GM12891 (cell line): ENCODE measurements at places on chromosomes 7 and 10.

DNA sequence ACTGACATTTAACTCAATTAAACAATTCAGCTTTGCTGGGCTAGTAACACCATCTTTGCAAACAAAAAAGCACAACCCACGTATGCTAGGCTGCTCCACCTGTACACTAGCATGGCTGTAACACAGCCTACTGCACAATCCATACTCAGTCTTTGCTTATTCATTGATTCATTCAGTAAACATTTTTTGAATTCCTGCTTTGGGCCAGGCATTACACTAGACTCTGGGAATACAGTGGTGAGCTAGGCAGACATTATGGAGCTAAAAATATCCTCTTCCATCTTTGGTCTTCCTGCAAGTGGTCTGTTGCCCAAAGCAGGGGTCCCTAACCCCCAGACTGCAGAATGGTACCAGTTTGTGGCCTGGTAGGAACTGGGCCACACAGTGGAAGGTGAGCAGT, 9.9 kb downstream of the CNNM1 start:
- no peak for DNase-seq

GRCh38 chr7:138349841-138350700, 110.0 kb upstream of the TRIM24 start:
- DNase-seq: no peak

GRCh38 chr7:156152390-156152789, 340.1 kb upstream of the SHH start:
- no peak for DNase-seq

GRCh38 chr7:144762853-144763252, 73.0 kb downstream of the TPK1 start:
- DNase-seq: no peak

GRCh38 chr7:4144811-4145510, 537.1 kb upstream of the FOXK1 start:
- no peak for DNase-seq

DNA sequence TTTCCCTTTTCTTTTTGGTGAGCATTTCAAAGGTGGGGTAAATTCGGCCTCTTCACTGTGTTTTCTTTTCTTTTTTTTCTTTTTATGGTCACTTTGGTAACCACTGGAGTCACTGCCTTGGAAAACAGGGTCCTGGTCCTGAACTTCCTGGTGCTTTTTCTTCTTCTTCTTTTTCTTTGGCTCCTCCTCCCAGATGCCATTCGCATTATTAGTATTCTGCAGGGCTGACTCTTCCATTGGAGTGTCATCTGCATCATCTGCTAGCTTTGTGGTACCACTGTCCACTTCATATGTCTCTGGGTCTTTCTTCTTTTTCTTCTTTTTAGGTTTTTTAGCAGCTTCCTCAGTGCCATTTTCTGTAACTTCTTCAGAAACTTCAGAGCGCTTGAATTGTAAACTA, 10.5 kb downstream of the POLR1F start:
- DNase-seq: no peak

- DNase-seq: no peak
Measured at GRCh38 chr7:138033241-138033640, 31.4 kb upstream of the CREB3L2 start.

- no peak for DNase-seq
Measured at GRCh38 chr7:86889501-86889900, 170.0 kb downstream of the ELAPOR2 start.

DNA sequence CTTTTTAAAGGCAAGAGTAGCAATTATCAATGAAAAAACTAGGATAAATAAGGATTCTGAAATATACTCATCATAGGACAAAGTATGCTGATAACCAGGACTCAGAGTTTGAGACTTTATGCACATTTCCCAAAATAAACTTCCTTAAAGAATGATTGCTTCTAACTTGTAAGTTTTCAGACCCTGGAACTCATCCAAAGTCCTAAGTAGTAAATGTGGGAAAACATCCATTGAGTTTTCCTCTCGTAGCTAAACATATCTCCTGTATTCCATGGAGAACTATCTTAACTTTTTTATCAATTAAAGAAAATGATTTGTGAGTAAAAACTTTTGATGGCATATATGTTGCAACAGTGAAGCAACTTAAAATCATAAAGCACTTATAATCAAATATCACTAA, 285.2 kb upstream of the KLF6 start:
- DNase-seq: no peak

GRCh38 chr10:31664803-31665202, 263.8 kb downstream of the ARHGAP12 start:
- DNase-seq: no peak

DNA sequence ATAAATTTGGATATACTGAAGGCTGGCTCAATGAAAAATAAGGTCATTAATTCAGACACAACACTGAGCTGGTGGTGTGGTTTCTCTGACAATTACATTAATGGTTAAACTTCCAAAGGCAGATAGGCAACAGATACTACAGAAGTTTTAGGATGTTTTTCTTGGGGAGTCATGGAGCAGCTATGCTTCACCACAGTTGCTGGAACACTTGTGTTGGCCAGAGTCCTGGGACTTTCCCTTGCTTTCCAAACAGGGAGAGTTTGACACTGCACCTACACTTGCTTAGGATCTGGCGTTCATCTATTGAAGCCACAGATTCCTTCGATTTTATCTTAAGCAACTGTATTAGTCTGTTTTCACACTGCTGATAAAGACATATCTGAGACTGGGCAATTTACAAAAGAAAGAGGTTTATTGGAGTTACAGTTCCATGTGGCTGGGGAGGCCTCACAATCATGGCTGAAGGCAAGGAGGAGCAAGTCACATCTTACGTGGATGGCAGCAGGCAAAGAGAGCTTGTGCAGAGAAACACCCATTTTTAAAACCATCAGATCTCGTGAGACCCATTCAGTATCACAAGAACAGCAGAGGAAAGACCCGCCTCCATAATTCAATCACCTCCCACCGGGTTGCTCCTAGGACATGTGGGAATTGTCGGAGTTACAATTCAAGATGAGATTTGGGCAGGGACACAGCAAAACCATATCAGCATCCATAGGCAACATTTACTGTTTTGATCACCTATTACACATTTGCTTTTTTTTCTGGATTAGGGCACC, 27.8 kb upstream of the TMEM178B start:
- DNase-seq: no peak

DNA sequence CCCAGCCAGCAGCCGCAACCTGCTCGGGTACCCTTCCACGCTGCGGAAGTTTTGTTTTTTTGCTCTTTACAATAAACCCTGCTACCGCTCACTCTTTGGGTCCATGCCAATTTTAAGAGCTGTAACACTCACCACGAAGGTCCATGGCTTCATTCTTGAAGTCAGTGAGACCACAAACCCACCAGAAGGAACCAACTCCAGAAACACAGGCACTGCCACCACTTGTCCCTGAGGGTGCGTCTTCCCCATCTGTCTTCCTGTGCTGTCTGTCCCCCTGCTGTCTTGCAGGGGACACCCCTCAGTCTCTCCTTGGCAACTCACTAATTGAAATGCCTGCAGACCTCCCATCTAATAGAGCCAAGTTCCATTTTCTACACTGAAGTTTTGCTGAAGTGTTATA, 48.5 kb upstream of the RSU1 start:
- no peak for DNase-seq

DNA sequence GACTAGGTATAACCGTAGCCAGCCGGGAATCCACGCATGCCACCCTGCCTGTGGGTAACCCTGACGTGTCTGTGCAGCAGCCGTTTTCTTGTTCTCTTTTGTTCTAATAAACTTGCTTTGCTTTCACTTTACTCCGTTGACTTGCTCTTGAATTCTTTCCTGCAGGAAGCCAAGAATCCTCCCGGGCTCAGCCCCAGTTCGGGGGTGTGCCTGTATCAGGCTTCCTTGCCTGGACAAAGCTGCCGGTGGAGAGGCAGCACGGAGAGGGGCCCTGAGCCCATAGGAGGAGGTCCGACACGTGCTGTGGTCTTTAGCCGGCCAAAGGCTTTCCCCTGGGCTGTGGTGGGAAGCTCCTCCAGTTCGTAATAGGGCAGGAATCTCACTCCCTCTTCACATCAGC, 256.5 kb upstream of the PPP2R2D start:
- DNase-seq: no peak

DNA sequence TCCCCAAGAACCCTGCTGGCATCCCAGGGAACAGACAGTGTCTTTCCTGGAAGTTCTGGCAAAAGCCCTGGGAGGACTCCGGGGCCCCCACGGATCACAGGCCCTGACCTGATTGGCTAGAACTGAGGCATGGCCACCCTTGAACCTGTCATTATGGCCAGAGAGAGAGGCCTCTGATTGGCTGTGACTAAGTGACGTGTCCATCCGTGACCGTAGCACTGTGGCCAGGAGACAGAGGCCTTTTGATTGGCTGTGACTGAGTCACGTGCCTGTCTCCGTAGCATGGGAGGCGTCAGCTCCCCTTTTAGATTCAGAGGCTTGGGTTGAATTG, 163.8 kb downstream of the RGS10 start:
- DNase-seq: no peak

DNA sequence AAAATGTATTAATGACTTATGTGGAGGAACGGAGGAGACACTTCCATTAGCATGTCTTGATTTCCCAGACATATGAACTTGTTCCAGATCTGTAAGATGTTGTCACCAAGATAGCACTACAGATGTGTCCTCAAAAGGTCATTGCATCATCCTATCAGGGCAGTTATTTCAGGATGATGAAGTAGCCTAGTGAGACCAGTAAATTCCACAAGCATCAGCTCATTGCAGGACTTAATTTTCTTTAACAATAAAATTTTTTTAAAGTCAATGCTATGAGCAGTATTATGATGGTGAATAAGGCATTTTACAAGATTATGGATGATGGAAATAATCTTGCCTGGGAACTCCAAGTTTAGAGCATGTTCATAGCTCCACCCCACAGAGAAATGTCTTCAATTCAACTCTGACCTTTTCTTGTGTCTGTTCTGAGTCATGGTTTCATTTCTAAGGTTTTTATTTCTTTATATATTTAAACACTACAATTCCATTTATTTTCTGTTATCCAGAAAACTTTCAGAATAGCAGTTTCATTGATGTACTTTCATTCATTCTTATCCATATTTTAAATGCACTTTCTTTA, 1203.3 kb upstream of the CELF2 start:
- DNase-seq: no peak

GRCh38 chr7:128266529-128266882, 25.4 kb downstream of the LEP start:
- DNase-seq: no peak

DNA sequence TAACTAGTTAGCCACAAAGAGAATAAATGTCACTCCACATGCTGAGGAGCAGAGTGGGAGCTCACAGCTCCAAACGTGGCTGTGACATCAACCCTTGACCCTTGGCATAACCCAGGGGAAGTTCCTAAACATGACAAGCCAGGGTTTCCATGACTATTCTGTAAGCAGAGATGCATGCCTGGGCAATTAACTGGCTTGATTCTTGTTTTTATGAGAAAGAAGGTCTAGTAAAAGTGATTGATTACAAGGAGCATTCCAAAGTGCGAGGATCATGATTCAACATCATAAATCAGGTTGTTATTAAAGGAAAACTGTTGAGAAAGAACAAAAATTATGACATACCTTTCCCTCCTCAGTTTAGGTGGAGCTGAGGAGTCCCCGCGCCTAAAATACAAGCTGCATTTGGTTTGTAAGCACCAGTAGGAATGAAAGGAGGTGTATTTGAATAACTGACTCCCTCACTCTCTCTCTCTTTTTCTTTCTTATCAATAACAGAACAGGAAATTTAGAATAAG, 108.4 kb downstream of the SFMBT2 start:
- no peak for DNase-seq

GRCh38 chr7:125605241-125605640, 675.6 kb upstream of the POT1 start:
- DNase-seq: no peak

DNA sequence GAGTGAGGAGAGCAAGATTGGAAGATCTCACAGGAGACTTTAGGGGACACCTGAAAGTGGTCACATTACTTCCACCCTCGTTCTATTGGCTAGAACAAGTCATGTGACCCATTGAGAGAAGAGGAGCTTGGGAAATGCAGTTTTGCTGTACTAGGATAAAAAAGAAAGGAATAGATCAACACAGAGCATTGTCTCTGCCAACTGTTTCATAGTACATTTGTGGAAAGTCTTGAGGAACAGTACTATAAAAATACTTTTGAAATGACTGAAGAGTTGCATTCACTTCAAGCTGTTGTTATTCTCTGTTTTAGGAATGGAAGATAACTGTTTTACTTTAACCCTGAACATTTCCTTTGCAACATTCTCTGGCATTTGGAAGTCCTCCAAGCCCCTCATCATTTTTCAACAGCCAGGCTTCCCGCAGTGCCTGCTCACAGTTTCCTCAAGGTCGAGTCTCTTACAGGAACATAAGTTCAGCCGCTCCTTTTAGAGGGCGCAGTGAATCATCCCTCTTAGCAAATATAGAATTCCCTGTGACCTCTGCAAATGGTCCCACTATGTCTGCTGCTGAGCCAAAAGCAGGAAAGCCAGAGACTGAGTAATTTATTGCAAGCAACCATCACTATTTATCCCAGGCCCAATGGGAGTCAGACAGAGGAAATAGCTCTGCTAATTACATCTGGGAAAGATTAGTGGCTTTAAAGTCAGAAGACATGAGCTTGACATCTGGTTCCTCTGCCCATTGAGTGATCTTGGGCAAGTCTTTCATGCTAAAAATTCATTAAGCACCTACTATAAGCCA, 40.7 kb downstream of the MRPL32 start:
- DNase-seq: no peak

DNA sequence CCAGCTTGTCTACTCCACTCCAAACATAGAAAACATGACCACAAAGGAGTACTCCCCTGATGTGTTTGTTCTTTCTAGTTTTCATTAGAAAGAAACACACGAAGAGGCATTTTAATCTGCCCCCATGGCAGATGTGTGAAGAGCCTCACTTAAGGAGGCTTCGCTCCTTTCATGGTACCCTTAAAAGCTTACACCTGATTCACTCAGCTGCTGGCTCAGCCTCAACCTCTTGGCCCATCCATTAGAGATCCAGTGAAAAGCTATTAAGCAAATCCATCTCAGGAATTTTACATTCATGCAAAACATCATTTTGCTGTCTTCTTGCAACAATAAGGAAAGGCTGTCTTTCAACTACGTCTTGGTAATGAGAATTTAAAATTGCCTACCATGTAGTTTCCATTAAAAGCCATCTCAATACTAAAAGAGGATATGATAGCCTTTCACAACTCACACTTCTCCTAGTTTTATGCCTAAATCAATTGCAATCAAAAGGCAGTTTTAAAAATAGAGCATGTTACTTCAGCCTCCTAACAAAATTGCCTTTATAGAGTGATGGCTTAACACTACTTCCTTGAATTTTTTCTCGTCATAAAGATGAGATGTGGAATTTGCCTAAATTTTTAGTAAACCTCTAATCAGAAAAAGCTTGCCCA, 22.7 kb downstream of the MACC1 start:
- DNase-seq: no peak

- no peak for DNase-seq
Measured at GRCh38 chr7:66182920-66183319, 22.2 kb upstream of the TPST1 start.

GRCh38 chr10:55163388-55163979, 362.5 kb upstream of the PCDH15 start:
- no peak for DNase-seq

DNA sequence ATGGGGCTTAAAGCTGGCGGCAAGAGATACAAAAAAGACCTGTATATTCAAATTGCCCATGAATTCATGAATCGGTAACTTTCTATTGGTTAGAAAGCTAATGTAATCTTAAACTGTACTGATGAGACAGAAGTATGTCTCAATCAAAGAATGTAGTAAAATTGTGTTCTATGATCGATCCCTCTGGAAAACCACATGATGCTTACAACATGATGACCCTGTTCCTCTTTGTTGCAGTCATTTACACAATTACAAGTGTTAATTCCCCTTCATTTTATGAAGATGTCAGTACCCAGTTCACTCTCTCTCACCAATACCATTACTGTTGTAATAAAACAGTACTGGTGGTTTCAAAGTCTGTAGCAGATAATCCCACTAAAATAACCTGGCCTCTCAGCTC, 10.1 kb downstream of the KIF5B start:
- DNase-seq: no peak
